WTC11 (cell line): ENCODE measurements at places on chromosomes 4 and X.

DNA sequence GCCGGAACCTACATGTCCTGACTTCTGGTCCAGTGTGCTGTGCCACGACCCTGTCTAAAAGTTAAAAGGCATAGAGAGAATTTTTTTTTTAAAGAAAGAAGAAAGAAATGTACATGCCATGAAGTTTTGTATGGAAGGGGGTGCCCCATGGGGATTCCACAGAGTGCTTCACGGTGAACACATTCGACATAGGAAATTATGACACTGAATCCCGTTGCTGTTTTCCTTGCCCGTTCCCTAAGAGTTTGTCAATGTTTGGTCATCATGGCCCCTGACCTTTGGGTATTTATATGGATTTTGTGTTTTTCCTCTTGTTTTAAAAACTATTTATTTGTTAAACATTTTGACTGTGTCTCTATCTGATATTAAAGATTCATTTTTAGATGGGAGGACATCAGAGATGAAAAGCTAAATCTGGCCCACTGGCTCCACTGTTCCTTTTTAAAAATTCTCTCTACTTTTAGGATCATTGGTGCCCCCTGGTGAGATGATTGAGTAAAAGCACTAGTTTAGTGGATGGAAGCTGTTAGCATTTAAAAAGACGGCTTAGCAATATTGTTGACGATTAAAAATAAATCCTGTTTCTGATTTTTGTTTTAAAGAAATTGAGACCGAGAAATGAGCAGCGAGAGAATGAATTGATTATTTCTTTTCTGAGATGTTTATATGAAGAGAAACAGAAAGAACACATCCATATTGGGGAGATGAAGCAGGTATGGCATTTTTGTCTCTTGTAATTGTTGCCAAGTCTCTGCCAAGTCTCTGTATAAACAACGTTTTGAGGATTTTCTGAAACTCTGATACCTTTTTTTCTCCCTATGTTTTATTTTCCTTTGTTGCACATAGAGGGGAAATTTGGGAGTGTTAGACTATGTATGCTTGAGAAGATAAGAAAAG is 75.0 kb downstream of the PTTG2 start:
- no peak for DNase-seq

- DNase-seq: no peak
Observed at GRCh38 chrX:147646949-147647723, 264.6 kb upstream of the FMR1 start.

- no peak for DNase-seq
Observed at GRCh38 chrX:21926527-21927278, 13.8 kb upstream of the SMS start.

DNA sequence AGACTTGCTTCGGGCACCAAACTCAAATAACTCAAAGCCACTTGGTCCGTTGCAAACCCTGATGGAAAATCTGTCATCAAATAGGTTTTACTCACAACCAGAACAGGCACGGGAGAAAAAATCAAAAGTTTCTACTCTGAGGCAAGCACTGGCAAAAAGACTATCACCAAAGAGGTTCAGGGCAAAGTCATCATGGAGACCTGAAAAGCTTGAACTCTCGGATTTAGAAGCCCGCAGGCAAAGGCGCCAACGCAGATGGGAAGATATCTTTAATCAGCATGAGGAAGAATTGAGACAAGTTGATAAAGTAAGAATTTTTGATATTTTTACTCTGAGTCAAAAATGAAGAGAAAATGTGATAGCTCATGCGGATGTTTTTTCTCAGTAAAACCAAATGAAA is 87.2 kb downstream of the NRK start:
- DNase-seq: no peak

- DNase-seq: no peak
Observed at GRCh38 chr4:36249610-36250009, 5.3 kb upstream of the ARAP2 start.

- peak; percentile 37 for DNase-seq
Observed at GRCh38 chr4:15649914-15650545, 5.1 kb downstream of the FBXL5 start.

DNA sequence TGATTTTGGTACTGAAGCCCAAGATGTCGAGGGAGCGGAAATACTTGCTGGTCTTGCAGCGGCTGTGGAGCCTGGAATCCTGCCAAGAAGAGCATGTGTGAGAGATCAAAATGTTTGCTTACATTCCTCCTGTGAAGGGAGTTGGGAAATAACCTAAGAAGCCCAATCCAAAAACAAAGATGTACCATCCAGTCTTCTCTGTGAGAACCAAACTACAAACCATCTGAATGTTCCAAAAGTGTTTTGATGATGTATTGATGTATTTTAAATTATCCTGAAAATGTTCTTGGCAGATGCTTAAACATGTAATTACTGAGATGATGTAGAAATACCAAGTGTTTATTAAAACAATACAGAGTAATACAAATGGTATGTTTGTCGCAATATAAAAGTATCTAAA is 10.1 kb upstream of the ADH1A start:
- no peak for DNase-seq

DNA sequence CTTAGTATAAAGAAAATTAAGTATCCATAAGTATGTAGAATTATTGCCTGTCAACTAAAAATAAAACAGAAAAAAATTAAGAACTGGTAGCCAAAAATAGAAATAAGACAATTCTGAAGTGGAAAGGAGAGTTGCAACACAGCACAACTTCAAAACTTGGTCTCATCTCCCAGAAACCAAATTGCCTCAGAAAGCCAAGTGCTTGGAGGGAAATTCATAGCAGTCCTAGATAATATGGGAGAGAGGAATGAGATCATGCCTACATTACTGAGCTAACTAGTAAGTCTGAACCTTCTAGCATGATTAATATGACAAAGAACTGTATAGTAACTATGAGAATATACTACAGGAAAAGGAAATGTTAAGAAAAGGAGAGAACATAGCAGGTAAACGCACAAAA is 256.5 kb downstream of the LDB2 start:
- DNase-seq: no peak

DNA sequence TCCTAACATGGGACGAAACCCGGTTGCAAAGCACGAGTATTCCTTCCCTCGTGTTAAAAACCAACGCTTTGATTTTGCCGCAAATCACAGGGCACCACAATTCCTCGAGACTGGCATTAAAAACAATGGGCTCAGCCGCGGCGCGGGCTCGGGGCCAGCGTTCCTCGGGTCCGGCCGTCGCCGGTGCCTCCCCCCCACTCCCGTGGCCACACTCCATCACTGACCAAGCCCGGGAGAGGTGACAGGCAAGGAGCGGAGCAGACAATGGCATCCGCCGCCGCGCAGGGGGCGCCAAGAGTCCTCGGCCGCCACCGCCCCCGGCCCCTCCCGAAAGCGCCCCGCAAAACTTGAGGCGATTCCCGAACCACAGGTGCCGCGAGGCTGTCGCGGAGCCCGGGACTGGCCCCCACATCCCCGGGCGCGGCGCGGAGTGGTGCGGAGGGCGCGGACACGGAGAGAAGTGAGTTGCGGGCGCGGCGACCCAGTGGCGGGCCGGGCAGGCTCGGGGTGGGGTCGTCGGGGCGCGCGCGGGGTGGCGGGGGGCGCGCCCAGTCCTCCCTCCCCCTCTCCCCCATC is 445 bp downstream of the AP1S2 start:
- DNase-seq: peak; percentile 54

- DNase-seq: no peak
Observed at GRCh38 chr4:40186665-40187014, 10.2 kb upstream of the RHOH start.

- no peak for DNase-seq
Observed at GRCh38 chr4:110480746-110481271, 4.9 kb downstream of the ENPEP start.

DNA sequence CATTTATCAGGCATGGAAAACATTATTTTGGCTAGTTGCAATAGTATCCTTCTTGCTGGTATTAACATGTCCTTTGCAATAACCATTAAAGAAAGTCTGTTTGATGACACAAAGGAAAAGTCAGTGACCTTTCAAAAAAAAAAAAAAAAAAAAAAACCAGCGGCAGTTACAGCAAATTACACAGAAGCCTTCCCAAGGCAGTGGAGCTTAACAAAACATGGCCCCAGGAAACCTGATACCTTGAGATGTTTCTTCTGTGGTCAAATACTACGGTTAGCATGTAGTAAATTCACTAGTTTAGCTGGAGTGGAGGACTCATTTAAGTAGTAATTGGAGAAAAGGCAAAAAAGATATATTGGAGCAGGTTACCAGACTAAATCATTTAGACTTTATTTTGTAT is 359.1 kb downstream of the DACH2 start:
- DNase-seq: no peak

GRCh38 chr4:100511896-100512295 is 5.9 kb downstream of the EMCN start:
- DNase-seq: no peak

DNA sequence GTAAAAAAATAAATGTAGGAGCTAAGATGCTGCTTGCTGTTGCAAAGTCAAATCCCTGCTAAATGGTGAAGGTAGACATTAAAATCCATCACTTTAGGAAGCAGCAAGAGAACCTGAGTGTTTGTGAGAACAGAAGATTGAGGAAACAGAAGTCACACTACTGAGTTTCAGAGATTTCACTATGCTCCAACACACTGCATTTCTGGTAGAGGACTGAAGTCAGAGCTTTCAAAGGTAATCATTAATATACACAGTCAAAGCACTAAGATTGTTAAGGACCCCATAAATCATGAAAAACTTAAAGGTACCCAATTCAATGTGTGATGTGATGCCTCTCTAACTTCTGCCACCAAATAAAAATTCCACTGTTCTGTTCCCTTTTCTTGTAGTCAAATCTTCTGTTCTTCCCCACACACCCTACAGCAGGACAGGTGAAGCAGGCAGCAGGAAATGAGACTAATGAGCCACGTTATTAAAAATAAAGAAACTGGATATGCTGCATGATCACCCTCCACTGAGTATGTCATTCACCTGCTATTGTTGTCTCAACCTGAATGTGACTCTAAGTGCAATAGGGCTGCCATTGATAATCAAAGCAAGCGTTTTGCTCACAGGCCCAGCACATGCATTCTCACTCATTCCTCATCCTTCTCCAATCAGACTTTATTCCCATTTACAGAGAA is 28.9 kb upstream of the APELA start:
- no peak for DNase-seq

GRCh38 chr4:78370631-78371372 is 180.8 kb upstream of the ANXA3 start:
- DNase-seq: no peak

- no peak for DNase-seq
Observed at GRCh38 chrX:47224266-47224895, 5.9 kb downstream of the CDK16 start.

DNA sequence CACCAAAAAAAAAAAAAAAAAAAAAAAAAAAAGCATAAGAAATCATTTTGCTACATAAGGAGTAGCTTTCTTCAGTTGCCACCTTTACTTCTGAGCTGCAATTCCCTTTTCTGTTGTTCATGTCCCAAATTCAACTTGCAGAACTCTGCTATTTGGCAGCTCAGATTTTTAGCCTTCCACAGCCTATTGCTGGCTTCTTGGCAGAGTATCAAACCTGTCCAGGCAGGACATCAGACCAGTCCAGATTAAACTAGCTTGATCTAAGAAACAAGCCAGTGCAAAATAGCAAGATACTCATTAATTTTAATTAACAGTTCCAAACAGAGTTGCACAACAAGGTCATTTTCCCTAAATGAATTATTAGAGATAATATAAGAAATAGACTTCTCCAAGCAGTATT is 123.6 kb upstream of the NR3C2 start:
- DNase-seq: no peak

DNA sequence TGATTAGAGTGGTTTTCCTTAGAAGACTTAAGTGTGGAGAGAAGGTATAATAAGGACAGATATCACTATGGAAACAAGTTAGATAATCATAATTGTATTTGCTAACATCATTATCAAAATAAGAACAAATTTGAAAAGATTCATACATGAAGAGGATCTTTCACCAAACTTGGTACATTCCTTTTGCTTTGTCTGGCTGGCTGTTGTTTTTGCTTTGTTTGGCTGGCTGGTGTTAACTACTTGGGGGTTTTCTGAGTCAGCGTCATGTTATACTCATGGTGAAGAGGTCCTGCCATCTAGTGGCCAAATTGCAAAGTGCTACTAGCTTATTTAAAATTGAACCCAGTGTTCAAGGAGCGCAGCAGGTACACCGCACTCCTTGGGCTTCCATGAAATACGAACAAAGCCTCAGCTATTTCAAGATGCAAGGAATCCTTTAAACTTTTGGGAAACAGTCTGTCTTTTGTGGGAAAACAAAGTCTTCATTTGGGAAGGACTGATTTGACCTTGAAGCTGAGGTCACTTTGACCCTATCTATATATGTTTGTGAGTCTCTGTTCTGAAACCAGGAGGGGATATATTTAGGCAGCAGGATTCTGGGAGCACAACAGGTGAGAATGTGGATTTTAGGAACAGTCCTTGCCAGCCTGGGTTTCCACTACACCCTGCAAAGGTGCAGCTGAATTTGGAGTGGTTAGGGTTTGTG is 129.7 kb downstream of the PLS3 start:
- peak; percentile 60 for DNase-seq

- DNase-seq: no peak
Observed at GRCh38 chr4:147794314-147794680, 62.4 kb downstream of the ARHGAP10 start.

- no peak for DNase-seq
Observed at GRCh38 chr4:60259781-60260180, 940.3 kb upstream of the ADGRL3 start.

DNA sequence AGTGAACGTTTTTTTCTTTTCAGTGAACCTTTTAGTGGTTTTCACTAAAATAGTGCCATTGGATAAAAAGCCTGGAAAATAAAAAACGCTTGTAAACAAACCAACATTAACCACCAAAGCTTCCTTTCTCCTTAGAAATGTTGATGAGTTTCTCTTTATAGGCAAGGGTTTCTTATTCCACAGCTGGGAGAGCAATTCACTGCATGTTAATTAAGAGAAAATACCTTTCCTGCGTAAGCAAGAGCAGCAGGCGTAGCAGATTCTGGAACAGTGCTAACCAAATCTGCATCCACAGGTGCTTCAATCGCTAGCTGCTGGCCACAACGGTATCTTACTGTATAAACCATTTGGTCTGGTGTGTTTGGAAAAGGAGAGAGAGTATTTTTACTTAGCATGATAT is 13.3 kb upstream of the AASDH start:
- DNase-seq: peak; percentile 31

GRCh38 chr4:51868449-51868847 is 25.5 kb downstream of the DCUN1D4 start:
- no peak for DNase-seq

DNA sequence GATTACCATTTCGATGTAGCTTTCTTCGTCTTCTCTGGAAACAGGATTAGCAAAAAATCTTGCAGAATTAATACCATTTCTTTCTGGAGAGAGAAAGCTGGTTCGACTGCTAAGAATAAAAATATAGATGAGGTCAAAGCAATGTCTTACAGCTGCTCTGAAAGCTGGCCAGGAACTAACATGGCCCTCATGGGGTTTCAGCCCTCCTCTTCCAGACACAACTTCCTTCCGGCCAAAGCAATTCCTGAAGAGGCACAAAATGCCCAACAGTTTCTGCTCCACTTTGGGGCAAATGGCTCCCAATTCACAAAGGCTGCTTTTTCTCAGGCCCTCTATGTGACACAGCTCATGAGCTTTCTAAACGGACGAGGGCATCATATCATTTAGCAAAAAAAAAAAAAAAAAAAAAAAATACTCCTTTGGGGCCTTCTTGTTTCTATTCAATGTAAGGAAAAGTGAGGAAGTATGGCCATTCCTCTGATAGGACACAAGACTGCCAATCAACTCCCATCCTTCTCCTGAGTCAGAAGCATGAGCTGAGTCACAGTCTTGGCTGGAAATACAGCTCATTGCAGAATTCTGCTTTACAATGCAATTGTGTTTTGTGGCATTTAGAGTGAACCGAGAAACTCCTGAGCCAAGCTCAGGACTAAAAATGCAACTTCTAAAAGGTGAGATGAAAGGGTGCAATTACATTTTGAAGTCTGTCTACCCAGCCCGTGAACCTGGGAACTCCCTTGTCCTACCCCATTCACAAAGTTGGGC is 42.7 kb upstream of the CTAG2 start:
- DNase-seq: no peak
